CD8-positive, alpha-beta T cell (primary cell): ENCODE measurements at places on chromosomes 3 and 15.

DNA sequence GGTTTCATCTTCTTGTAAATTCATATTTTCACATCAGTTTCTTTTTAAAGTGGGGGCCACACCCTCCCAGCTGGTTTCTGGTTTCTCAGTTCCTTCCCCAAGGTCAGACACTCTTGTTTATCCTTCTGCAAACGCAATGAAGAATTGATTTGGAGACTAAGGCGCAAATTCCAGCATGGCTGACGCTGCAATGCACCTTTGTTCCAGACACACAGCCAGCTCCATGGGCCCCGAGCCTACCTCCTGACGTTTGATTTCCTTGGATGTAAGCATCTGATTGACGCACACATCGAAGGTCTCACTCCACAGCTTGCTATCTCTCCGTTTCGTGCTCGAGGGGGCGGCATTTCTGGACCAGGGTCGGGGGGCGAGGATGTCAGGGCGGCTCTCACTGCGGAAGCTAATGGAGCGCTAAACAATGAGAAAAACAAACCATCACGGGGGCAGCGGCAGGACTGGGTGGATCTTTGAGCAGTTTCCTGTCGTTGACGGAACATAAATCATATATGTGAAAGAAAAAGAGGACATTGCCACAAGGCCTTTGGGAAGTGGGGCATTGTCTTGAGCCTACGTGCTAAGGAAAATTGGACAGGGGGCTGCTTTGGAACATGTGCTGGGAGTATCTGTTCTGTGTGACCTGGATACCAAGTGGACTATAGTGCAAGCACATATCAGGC lies 46.9 kb downstream of the ARHGEF3 start:
- DNase-seq, result peak; percentile 32

- DNase-seq, result no peak
Measured at GRCh38 chr3:71317140-71317539, 266.4 kb downstream of the FOXP1 start.

GRCh38 chr3:172305552-172305951 lies 142.7 kb downstream of the GHSR start:
- DNase-seq, result no peak

DNA sequence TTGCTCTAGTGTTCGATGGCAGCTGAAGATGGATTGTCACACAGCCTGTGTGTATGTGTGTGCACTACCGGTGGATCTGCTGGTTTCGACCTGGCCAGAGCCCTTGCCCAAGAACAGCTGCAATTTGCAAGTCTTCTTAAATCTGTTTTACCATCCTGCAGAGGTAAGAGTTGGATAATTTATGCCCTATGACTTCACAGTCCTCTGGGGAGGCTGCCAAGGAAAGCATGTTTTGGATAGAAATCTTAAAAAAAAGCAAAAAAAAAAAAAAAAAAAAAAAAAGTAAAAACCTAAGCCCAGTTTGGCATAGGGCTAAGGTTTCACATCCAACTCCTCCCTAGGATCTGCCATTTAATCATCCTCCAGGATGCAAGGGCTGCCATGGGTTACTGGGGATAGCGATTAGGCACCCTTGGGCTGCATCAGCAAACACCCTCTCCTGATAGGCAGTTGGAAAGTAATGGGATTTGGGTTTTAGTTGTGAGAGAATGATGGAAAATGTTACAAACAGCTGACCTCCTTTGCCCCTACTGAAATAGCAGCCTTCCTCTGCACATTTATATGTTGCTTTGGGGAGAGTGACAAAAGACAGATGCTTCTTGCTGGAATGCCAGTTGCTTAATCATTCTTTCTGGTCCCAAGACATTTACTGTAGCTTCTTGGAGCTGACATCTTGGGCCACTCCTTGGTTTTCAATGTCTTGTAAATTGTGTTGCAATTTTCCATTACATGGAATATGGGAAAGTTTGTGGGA lies 35.4 kb downstream of the CD200R1L start:
- no peak for DNase-seq

GRCh38 chr15:57333487-57333886 lies 42.8 kb upstream of the CGNL1 start:
- no peak for DNase-seq

DNA sequence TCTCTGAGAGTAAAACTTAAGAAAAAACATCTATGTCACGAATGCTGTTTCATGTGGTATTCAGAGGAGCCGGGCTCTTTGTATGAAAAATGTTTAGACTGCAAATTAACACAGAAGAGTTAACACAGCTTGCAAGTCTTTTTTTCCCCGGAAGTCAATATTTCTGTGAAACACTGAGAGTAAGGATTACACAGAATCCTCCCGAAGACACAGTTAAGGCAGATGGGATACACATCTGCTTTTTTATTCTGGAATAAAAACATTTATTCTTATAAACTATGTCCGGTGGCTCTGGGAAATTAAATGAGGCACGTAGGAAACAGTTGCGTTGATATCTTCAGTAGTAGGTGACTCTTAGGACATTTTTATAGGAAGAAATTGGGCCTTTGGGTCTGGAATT lies 180.6 kb downstream of the PTPRG start:
- no peak for DNase-seq
